Muscle of back (tissue), 13 donors: ENCODE measurements at places on chromosomes 3 and 15. TPM values are rescaled to one million over a fixed set of nuclear protein-coding genes. Genes with fewer than 3 reads are reported as not detected.

GRCh38 chr3:60434950-60435349 is 816.3 kb downstream of the FHIT start:
- no peak for DNase-seq

DNA sequence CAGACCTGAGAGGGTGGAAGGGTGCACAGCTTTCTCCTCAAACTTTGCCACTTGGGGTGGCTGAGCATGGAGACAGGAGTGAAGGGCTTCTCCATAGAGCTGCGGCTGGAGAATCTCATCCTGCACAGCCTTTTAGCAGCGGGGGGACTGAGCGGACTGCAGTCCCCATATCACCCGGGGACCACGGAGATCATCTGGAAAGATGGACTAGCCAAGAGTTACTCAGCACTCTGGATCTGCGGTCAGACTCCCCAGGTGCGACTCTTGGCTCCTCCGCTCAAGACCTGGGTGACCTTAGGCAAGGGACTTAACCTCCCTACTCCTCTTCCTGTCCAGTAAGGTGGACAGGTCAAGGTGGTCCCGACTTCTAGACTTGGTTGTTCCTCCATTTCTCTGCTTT is 125.8 kb upstream of the MEF2A start:
- DNase-seq: peak; percentile 28

The MCTP2 gene
- 0.19 TPM for polyA plus RNA-seq

GRCh38 chr3:40623567-40623966 is 98.8 kb downstream of the ZNF621 start:
- DNase-seq: no peak

DNA sequence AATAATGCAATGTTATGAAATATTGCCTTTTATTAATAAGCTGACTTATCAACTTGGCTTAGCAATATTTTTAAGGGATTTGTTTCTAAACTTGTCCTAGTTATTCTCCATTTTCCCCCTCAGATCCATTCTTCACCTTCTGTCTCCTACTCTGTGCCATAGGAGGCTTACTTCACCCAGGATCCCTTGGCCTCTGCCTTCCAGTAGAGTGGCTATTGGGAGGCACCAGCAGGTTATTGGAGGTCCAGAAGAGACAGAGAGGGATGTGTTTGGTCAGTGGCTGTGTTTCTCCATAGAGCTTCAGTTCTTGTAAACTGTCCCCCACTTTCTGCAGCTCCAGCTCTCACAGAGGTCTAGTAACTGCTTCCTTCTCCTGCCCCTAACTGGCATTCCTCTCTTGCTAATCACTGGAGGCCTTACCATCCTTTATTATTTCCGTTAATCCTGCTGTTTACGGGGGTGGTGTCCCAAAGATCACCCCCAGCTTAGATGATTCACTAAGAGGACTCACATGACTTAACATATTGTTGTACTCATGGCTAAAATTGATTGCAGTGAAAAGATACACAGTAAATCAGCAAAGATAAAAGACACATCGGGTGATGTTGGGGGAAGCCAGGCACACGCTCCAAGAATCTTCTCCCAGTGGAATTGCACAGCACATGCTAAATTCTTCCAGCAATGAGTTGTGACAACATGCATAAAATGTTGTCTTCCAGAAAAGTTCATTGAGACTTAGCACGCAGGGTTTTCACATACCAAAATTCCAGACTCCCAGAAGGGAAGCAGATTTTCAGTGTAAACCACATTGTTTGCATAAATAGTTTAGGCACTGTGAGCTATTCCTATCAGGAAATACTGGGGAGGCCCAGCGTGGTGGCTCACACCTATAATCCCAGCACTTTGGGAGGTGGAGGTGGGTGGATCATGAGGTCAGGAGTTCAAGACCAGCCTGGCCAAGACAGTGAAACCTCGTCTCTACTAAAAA is 67.5 kb downstream of the RPL22L1 start:
- peak; percentile 81 for DNase-seq

DNA sequence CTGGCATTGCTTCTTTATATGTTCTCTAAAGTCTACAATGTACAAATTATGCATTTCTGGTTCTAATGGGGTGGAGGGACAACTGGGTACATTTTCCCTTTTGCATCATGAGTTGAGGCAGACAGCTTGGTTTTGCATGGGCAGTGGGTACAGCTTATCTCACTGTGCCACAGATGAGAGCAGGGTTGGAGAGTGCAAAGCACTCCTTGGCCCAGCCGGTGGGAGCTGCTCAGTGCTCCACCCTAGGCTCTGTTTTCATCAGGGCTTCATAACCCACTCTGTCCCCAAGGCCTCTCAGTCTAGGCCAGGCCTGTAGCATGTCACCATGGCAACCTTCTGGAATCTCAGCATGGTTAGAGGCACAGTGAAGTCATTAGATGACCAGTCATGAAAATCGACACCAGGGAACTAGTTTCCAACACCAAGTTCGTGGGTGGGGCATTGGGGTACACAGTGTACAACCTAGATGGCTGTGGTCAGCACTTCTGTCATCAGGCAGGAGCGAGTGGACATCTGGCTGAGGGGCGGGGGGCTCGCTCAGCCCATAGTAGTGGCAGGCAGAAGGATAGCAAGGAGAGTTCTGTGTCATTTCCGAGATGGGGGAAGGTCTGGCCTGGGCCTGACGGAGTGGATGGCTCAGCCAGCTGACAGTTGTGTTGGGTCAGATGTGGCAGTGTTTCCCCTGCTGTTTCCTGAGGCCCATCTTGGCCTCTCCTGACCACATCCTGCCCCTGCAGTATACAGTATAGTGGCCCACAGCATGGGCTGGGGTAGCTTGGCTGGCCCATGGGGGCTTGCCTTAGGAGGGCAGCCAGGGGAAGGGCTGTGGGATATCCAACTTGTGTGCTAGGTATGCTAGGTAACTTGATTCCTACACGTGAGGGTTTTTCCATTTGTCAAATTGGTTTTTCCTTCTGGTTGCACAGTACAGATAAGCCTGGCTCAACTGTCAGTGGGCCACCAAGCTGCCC is 75.7 kb upstream of the PRR23C start:
- DNase-seq: peak; percentile 10

- no peak for DNase-seq
Observed at GRCh38 chr3:100075851-100076730, 38.2 kb downstream of the FILIP1L start.

The HHATL gene
- 77.3 TPM for polyA plus RNA-seq

GRCh38 chr15:80183886-80184285 is 31.1 kb downstream of the FAH start:
- no peak for DNase-seq

DNA sequence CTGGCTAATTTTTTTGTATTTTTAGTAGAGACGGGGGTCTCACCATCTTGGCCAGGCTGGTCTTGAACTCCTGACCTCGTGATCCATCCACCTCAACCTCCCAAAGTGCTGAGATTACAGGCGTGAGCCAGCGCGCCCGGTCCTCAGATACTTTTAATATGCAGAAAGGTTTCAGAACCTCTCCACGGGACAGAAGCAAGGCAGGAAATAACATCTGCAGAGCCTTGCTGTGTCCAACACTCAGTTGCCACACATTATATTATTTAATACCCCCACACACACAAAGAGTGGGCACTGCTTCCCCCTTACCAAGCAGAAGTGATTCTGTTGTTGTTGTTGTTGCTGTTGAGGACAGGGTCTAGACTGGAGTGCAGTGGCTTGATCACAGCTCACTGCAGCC is 28.0 kb downstream of the OSBPL10 start:
- no peak for DNase-seq

The GRM2 gene
- polyA plus RNA-seq: 0.53 TPM

DNA sequence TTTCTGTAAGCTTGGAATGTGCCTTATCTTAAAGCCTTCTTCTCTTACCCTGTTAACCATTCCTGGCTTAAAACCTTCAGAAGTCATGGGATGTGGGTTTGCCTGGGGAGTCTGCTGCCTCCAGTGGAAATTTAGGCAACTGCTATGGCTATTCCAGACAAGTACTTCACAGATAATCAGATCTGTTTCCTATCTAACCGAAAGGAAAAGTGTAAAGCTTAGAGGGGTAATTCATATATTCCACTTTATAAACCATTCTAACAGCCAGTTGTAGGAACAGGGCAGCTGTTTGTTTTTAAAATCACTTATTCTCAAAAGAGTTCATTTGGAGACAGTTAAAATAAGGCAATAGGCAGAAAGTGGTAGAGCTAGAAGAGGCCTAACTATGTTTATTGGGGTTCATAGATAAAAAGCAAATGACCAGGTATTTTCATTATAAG is 219.9 kb downstream of the TCF12 start:
- no peak for DNase-seq

GRCh38 chr3:71997066-71997653 is 212.2 kb upstream of the PROK2 start:
- DNase-seq: no peak

DNA sequence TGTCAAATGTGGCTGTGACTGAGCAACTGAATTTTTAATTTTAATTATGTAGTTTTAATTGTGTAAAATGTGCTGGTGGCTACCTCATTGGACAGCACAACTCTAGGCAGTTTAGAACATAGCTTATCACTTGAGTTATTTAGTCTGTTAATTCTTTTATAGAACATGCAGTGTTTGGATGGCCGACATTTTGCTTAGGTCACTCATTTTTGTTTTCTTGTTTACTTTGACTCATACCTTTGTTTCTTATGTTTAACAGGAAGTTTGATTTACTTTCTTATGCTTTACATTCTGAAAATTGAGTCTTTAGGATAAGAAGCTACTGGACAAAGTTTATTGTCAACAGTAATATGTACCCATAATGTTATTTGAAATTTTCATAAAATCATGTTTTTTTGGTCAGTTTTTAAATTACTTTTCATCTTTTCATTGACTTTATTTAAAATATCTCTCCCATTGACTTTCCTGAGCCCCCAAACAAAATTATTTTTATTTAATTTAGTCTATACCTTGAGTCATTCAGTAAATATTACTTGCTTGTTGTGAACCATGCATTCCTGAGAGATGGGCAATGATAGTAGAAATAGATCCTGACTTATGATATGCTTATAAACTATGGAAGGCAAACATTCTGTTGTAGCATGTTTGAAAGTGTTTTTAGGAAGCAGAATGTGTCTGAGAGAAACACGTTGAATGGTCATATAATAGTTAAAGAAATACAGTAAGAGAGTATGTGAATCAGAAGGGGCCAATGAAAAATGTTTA is 60.6 kb downstream of the TCF12 start:
- no peak for DNase-seq

DNA sequence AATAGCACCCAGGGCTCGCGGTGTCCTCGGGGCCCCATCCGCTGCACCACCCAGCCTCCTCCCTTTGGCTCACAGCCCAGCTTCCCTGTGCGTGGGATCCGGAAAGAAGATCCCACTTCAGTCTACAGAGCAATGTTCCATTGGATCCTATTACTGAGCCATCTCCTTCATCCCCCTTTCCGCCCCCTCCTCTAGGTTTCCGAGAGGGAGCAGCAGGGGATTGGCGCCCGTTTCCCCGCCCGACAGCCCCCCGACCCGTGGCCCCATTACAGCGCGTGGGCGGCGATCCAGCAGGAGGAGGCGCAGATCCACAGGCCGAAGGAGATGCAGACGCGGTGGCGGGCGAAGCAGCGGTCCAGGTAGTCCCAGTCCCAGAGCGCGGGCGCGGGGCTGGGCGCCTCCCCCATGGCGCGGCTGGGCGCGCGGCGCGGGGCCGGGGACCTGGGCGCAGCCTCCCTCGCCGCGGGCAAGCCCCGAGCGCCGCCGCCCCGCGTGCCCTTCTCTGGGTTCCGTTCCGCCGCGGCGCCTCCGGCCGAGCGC is 340 bp downstream of the TMEM44 start:
- DNase-seq: peak; percentile 62

The CHRD gene
- 16.2 TPM for polyA plus RNA-seq
